ENCODE measurements at places on chromosomes 2 and 18.

- no peak for DNase-seq
Measured at GRCh38 chr2:100107906-100108647, 34.3 kb downstream of the AFF3 start.

- DNase-seq = no peak
Measured at GRCh38 chr18:35117951-35118411, 76.8 kb downstream of the MAPRE2 start.

- no peak for DNase-seq
Measured at GRCh38 chr2:23912054-23912453, 14.9 kb downstream of the ATAD2B start.

DNA sequence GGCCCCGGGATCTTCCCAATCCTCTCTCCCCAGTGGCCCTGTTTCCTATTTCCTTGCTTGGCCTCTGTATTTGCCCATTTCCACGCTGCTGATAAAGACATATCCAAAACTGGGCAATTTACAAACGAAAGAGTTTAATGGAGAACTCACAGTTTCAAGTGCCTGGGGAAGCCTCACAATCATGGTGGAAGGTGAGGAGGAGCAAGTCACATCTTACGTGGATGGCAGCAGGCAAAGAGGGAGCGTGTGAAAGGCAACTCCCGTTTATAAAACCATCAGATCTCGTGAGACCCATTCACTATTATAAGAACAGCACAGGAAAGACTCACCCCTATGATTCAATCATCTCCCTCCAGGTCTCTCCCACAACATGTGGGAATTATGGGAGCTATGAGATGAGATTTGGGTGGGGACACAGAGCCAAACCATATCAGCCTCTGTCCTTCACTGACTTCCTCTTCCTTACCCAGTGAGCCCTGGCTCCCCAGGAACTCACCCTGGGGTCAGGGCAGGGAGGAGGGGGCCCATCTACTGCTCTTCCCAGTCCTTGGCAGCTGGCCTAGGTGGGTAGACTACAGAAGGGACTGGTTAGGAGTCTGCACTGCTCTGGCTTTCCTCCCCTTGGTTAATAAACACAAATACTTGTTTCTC is 105.8 kb upstream of the MYCN start:
- no peak for DNase-seq

GRCh38 chr2:197322724-197323720 is 12.4 kb upstream of the ANKRD44 start:
- DNase-seq = no peak

DNA sequence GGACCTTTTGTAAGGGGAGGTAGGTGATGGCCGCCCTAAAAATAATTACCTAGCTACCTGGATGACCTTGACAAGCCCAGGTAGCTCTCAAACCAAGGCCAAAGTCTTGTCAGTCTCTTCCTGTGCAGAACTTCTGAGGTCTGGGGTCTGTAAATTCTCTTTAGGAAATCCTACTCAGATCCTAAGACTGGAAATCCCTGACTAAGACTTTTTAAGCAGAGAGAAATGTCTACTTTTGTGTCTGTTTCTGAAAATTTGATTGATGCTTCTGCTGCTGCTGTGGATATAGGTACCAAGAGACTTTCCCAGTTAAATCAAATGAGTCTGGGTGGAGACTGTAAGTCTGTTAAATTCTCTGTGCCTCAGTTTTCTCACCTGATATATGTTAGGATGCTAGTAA is 36.9 kb upstream of the SIX3 start:
- no peak for DNase-seq

DNA sequence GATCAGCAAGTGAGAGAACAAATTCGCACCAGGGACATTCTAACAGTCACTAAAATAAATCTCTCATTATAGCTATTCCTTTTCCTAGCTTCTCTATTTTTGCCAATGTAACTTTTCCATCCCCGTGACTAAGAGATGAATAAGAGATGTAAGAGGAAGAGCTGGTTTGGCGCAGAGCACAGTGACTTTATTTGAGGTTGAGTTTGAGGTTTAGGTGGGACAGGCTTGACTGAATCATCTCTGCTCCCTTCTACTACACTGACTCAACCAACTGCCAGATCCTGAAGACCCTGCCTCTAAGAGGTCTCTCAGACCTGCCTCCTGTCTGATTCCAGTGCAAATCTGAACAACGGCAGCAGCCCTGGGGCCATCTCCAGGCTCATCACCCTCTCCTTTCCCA is 28.0 kb downstream of the RFX8 start:
- DNase-seq = no peak

DNA sequence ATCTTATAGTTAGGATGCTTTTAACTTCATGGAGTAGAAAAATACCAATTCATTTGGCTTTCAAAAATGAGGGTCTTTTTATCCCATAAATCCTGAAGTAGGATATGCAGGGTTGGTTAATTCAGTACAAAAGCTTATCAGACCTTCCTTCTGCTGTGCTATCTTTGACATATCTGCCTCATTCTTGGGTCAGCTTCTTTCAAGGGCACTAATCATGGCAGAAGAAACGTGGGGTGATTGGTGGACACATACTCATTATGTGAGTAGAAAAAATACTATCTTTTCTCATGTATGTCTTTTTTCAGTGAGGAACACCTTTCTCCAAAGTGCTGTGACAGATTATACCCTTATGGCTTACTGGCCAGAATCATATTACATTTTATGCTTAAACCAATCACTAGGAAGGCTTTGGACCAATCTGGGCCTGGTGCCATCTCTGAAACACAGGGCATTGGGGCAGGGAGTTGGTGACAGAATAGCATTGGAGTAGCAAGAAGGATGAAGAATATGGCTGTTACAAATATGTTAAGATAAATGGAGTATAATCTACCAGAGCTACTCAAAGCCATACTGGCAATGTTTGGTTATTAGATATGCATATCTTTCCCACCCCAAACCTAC is 10.1 kb downstream of the UGP2 start:
- DNase-seq = no peak

GRCh38 chr18:29418136-29418535 is 1241.2 kb upstream of the CDH2 start:
- no peak for DNase-seq

DNA sequence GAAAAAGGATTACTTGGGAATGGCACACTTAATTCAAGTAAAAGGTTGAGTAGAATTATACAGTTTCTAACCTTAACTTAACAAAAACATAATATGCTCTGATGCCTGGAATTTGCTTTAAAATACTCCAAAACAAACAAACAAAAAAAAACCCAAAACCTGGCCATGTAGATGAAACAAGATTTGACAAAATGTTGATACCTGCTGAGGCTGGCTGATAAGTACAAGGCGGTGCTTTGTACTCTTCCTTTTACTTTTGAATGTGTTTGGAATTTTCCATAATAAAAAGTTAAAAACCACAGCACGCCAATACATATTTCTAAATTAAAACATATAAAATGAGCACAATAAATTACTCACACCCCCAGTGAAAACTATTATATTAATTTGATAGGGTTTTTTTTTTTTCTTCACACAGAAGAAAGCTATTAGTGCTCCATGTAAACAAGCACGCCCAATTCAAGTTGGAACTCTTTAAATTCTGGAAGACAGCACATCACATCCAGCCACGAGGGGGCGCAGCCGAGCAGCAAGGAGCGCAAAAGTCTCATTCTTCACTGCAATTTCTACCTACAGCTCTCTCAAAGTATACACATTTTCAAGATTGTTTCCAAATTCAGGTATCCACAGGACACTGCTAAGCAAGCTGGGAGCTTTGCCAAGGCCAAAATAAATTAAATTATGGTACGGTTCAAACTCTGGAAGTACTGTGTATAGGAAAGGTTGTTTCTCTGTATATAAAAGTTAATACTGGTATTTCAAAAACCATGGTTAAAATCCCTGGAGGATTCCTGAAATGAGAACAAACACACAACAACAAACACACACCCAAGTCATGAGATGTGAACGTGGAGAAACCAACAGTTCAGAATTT is 7.5 kb downstream of the SERTAD2 start:
- peak; percentile 91 for DNase-seq

DNA sequence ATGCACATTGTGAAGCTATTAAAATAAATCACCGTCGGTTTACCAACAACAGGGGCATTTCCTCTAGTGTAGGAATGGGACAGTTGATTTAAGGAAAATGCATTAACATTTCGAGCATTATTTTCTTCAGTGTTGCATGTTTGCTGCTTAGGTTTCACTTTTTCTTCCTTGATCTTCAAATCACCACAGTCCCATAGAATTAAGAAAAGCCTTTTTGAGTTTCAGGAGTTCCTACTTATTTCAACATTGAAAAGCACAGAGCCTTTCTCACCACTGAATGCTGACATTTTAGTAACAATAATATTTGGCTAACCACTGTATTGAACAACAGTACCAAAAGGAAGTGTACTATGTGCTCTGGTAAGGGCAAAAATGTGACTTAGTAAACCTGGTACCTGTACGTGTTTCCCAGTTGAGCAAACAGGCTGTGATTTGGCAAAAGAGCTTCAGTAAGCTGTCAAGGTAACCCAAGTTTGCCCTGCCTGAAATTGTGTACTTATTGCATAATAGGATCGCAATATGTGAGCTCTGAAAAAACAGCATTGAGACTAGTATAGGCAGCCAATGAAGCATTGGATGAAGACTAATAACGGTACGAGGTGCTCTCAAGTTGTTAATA is 2.2 kb downstream of the LRRTM4 start:
- no peak for DNase-seq

DNA sequence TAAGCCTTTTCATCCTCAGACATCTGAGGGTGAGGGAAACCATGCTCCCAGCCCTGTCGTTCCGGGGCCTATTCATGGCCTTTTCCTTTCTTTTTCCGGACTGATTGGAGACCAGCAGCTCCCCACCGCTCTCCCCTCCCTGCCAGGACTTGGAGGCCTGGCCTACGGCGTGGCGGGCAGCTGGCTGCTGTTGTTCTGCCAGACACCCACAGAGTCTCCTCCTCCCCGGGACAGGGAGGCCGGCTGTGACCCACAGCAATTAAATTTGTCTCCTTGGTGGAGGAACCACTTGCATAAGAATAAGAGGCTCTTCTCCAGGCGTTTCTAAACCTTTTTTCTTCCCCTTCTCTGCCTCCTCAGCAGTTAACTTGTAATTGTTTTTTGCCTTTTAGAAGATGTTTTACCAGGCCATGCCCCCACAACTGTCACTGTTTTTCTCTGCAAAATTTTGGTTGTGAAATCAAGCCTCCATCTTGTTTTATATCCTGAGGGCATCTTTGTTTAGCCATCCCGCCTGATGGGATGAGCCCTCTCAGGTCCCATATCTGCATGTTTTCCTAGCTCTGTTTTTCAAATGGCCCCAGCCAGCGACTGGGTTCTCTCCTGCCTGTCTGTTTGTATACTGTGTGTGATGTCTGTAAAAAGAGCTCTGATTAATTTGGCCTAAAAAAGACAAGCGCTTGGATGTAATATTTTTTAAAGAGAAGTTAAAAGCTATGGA is 1060.0 kb upstream of the DDX18 start:
- DNase-seq = no peak

GRCh38 chr2:38267270-38267925 is 109.7 kb downstream of the ATL2 start:
- no peak for DNase-seq

DNA sequence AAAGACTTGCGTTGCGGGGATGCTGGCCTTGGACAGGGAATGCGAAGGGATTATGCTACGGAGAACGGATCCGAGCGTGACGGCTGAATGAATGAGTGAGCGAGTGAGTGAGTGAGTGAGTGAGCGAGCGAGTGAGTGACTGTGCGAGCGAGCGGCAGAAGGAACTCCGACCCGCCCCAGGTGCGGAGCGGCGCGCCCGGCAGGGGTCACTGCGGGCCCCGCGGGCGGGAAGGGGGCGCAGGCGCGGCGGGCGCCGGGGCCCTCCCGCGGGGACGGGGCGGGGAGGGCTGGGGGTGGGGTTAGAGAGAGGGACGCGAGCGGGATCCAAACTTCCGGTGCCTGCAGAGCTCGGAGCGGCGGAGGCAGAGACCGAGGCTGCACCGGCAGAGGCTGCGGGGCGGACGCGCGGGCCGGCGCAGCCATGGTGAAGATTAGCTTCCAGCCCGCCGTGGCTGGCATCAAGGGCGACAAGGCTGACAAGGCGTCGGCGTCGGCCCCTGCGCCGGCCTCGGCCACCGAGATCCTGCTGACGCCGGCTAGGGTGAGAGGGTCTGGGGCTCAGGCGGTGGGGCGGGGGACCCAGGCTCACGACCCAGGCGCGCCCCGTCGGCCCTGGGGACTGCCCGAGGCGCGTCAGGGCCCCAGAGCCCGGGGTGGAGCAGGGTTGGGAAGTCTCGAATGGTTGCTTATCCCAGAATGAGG is at the start of gene ITM2C:
TSS of gene ITM2C (plus strand) at position 338 of the 702 bp plus-strand sequence. CDS start at position 422, 84 bp downstream.
- DNase-seq = peak; percentile 38

GRCh38 chr2:200447139-200447855 is 62.6 kb downstream of the KCTD18 start:
- DNase-seq = no peak

DNA sequence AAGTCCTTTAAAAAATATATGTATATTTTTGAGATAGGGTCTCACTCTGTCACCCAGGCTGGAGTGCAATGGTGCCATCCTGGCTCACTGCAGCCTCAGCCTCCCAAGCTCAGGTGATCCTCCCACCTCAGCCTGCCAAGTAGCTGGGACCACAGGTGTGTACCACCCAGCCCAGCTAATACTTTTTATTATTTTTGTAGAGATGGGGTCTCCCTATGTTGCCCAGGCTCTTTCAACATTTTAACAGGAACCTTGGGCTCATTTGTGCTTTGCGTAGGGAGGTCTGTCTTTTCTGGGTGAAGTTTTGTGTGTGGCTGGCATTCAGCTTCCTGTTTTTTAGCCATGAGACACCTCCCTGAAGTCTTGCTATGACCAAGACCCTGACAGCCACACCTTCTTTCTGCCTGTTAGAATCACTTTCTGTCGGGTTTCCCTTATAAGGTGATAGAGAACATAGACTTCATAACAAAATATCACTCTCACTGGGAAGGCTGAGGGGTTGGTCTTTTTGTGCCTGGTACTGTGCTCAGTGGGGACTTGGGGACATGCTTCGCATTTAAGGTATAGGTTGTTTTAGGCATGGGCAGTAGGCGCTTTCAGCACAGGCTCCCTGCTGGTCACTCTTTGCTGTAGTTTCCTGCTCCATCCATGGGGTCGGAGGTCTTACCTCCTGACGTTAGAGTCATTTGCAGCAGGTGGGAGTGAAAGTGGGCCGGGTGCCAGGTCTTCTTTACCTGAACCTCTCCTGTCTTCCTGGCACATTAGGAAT is 3.4 kb downstream of the RAB31 start:
- DNase-seq = no peak

DNA sequence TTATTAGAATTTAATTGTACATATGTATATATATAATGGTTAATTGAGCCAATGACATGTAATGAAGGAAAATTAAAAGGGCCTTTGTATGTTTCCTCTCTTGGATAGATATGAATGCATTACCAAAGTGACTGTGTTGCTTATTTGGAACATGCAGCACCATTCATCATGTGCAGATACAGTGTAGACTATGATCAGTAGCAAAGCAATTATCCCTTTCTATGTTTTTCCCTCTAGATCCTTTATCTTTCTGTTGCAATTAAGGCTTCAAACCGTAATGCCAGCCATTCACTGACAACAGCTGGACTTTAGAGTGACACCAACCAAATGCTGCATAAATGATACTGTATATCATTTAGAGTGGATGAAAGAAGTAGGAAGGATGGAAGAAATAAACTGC is 565.2 kb downstream of the NRXN1 start:
- DNase-seq = no peak

DNA sequence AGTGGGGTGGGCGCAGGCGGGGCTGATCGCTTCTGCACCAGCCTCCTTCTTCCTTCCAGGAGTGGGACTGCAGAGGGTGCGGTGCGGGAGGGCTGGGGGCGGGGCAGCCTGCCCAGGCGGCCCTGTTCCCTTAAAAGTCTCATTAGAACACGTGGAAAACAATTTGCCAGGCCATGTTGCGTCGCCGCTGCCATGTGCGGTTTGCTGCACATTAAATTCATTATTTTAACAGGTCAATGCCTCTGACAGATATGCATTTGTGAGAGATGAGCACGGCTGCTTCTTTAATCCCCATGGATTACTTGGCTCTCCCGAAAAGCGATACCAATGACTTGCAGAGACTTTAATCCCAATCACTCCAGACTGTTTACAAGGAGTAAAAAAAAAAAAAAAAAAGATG is 139.0 kb downstream of the CELF4 start:
- no peak for DNase-seq

Data from stimulated activated CD4-positive, alpha-beta T cell treated with anti-CD3 and anti-CD28 coated beads, Interleukin-1b, Interleukin-23, amount 100 ng/mL, for 24 hours (primary cell).